Activated CD4-positive, alpha-beta T cell treated with anti-CD3 and anti-CD28 coated beads for 24 hours (primary cell): ENCODE measurements at places on chromosomes 16 and 17.

DNA sequence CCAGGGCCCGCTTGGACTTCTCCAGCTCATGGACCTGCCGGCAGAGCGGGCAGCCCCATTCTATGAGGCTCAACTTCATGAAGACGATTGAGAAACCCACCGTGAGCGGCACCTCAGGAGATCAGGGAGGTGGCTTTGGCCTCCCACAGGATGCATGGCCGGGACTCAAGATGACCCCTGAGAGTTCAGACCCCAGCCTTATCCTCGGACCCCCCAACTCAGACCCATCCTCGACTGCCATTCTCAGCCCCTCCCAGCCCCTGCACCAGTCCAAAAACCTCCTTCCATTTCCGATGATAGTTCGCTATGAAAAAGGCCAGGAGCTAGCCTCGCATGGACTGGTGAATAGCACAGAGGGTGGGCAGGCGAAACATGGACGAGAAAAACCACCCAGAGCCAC is 71.0 kb downstream of the NDE1 start:
- DNase-seq: no peak

DNA sequence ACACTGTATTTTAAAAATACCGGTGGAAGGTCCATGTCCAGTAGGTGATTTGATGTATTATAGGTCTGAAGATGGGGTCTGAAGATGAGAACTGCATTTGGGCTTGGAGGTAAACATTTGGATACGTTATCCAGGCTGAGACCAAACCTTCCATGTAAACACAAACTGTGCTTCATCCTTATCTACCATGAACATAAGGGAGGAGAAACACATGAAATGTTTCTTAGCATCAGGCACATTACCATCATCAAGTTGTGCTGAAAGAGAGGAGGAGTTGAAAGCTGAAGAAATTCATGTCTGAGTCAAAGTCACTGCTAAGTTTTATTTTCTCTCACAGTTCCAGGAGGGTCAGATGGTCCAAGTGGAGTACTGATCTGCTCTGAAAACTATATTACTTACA is 11.4 kb downstream of the SF3B3 start:
- DNase-seq: no peak

GRCh38 chr16:70801611-70802010 is 653 bp upstream of the VAC14 start:
- no peak for DNase-seq

DNA sequence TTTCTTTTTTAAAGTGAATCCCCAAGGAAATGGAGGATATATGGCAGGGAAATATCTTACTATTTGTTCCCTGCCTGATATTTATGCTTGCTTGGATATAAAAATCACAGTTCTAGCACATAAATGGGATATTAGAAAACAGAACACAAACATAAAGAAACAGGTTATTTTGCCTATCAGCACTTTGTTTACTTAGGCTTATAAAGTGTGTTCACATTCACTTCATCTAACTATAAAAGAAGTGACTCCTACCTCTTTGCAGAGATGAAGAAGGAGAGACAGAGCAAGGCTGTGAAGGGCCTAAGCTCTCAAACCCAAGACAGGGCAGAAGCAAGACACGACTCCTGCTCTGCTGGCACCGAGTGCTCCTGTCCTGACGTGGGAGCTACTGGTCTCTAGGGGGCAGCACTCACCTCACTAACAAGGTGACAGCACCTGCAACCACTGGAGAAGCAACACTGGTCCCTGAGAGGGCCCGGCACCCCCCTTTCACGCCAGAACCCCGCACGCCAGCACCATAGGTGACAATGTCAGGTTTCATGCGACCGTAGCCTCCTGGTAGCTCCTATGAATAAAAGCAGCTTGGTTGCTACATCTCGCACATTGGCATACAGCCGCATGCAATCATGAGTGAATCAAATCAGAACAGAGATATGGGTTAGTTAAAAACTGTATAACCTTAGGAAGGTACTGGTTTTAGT is 32.0 kb downstream of the MBTPS1 start:
- peak; percentile 52 for DNase-seq

DNA sequence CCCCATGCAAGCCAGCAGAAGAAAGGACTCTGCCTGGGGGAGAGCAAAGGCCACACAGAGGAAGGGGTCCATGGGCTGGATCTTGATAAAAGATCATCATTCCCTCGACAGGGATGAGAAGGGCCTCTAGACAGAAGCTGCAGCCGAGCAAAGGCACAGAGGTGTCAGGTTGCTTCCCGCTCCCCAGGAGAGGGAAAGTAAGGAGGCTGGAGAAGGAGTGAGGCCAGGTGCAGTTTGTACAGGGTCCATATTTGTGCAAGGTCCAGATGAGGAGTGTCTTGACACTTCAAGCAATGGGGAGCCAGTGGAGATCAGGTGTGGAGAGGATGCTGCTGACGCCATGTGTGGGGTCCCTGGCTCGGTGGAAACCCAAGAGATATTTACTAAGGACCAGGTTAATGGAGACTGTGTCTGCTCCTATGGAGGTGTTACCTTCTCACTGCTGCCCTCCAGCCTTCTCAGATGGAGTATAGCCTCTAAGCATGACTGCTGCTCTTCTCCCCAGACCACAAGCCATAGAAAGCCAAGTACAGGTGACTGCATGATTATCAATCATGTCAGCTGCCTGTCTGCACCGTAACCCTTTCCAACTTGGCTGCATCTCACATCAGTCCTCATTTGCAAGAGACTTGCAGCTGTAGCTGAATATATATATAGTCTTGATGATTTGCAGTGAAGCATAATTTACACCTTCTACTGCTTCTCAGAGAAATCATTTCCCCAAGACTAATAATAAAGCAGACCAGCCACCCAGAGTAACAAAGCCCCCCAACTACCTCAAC is 21.1 kb downstream of the GAS7 start:
- DNase-seq: no peak

DNA sequence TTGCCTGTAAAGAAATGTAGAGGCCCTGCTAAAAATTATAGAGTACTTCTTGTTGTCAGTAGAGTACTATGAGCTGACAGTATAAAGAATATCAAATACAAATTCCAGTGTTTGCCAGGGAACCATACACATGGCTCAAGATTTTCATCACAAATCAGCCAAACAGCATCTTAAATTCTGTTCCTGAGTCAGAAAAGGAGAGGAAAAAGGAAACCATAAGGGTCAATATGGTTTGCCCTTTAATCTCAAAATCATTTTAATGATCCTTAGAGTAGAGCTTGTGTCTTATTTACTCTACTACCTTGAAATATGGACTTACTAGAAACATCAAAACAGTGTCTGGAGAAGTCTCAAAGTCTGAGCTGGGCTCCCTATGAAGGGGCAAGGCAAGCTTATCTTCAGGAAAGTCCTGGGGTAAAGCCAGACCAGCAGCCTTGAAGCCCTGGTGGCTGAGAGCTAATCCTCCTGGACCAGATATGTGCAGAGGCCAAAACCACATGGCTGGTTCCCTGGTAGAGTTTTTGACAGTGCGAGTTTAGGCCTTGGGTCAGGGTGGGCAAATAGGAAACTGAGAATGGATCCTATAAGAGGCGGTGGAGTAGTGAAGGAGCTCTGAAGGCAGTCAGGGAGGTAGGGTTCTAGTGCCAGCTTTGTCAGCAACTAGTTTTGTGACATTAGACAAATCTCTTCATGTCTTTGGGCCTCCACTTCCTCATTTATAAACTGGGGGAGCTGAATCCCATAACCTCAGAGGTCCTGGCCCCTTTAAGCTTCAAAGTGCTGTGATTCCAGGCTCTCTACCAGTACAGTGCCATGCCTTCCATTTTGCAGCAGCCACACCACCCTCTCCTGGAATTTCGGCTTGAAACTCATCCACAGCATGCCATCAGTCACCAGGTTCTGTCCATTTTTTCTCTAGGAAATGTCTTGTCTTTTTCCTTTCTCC is 38.9 kb downstream of the MRTFB start:
- DNase-seq: no peak

DNA sequence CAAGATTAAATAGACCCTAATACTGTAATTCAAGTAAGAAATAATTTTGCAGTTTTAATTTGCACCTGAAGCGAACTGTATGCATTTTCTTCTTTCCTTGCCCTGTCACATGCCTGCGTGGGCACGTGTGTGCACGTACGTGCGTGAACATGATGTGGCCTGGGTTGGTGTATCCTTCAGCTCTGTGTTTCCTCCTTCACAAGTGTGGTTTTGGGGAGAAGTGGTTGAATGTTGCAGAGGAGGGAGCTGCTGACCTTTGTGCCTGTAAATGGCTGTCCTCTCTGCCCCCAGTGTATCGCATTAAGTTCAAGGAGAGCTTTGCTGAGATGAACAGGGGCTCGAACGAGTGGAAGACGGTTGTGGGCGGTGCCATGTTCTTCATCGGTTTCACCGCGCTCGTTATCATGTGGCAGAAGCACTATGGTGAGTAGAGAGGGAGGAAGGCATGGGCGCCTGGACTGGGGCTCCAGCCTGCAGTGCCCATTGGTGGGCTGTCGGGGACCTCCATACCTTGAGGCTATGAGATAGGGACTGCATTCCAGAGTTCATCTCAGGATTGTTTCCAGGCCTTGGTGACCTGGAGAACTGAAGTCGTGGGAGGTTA is 6.0 kb downstream of the COX4I1 start:
- no peak for DNase-seq

DNA sequence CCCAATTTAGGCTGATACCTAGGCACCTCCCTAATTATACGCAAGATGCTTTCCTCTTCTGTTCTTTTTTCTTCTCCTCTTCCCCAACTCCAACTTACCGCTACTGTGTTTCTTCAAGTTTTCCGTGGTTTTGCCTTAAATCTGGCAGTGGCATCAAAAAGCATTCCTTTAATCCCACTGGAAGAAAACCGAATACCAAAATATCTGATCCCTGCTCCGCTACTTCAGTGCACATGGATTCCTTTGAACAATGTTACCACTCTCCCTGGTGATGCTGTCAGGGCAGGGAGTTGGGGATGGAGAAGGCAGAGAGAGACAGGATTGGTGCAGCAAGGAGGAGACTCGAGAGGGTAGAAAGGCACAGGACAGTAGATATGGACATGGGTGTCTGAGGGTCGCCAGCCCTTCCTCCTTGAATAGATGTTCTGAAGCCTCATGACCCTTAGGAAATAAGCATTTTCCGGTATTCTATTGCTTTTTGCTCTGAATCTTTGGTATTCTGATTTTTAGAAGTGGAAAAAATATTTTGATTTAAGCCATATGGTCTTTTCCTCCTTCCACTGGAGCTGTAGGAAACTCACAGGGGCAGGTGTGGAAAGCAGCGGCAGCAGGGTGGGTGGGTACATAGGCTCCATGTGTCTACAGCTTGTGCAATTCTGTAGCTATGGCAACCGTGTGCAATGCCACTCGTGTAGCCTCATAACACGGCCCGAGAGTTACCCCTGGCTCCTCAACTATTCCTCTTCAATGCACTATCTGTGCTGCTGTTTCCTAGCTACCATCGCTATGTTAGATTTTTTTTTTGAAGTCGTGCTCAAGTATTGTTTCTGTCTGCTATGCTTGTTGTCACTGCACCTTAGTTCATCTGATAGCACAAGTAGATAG is 32.3 kb upstream of the TANC2 start:
- no peak for DNase-seq

DNA sequence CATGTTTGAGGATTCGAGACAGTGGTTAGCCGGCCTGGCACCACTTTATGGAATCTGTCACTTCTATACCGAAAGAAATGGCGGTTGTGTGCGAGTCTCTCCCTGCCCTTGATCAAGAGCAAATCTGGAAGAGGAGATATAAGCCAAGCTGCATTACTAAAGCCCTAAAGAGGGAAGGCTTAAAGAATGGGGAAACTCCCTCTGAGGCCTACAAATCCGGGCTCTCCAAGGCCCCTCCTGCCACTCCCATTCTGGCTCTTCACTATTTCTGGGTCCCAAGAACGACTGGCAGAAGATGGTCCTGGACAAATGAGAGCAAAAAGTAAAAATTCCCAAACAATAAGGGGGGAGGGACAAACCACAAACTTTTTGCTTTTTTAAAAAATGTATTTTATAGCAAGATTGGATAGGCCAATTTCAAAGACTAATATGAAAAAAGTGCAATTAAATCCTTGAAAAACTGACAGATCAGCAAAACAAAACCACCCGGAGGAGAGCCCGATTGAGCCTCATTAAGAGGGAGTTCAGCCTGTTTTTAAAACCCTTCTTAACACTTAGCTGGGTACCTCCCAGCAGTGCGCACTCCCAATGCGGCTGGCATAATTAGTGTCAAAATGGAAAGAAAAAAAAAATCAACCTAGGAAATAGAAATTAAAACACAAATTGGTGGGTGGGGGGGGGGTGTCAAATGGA is 193.5 kb downstream of the ZFHX3 start:
- no peak for DNase-seq
